ENCODE measurements at places on chromosomes 6 and 20.

DNA sequence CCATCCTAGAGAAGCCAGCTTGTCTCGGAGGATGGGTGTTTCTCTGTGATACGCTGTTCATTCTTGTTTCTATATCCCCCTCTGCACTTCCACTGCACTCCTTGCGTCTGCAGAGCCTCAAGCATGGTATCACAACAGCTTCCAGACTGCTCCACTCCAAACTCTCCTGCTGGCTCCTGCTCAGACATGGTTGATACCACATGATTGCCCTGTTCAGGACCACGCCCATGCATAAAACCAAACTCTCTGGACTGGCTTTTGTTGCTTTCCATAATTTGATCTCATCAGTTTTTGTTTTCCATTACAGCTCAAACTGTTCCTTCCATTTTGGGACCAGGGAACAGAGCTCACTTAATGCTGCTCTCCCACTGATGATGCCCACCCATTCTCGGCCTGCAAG, 30.0 kb upstream of the SMIM29 start:
- no peak for ATAC-seq

GRCh38 chr6:16132909-16133308, 4.0 kb downstream of the MYLIP start:
- ATAC-seq = no peak

DNA sequence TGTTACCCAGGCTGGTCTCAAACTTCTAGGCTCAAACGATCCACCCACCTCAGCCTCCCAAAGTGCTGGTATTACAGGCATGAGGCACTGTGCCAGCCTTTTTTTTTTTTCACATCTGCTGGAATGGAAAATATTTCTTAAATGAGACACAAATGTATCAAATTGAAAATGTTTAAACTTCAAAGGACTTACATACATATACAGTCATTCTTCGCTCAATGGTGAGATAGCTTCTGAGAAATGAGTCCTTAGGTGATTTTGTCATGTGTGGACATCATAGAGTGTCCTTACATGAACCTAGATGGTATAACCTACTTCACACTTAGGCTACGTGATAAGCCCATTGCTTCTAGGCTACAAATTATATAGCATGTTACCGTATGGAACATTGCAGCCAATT, 43.1 kb downstream of the MICA start:
- no peak for ATAC-seq

DNA sequence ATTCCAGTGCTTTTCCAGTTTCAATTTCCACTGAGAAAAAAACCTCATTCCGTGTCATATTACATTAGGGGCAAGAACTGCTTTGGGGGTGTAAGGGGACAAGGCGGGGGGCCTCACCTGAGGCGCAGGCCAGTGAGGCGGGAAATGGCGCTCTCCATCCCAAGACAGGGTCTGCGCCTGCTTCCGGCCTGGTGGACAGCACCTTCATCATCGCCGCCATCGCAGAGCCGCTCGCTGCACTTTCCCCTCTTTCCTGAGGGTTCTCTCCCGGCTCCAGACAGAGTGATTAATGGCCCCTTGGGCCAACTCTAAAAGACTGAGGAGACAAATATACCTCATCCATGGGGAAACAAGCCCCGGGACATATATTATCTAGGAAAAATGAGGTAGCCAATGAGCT, 270.0 kb upstream of the SOX4 start:
- no peak for ATAC-seq

- ATAC-seq = no peak
These were observed 262.0 kb downstream of the MAFB start for GRCh38 chr20:40427026-40427425.

DNA sequence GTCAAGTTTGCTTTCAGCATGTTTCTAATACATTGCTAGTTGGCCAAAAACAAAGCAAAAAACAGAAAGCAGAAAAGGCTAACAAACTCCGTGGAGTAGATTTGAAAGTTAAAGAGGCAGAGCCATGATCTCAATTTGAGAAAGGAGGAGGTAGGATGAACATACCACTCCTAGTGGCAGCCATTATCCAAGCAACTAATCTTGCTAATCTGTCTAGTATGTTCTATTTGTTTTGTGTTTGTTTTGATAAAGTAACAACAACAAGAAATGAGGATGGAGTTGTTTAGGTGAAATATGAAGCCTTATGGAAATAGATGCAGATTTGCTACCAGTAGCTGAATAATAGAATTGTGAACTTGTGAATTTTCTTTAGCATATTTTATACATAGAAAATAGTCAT, 295.5 kb upstream of the PRDM1 start:
- no peak for ATAC-seq

- no peak for ATAC-seq
These were observed 487.0 kb upstream of the PTCHD4 start for GRCh38 chr6:48597951-48598350.

DNA sequence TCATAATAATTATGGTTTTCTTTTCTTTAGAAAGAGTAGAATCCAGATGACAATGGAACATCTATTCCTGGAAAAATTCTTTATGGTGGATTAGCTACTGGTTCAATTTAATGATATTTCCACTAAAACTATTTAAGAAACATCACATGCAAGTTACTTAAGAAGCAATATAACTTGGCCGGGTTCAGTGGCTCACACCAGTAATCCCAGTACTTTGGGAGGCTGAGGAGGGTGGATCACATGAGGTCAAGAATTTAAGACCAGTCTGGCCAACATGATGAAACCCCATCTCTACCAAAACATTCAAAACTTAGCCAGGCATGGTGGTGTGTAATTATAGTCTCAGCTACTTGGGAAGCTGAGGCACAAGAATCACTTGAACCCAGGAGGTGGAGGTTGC, 65.9 kb upstream of the SMLR1 start:
- ATAC-seq = no peak

GRCh38 chr6:18166312-18167036, 11.3 kb downstream of the KDM1B start:
- no peak for ATAC-seq

DNA sequence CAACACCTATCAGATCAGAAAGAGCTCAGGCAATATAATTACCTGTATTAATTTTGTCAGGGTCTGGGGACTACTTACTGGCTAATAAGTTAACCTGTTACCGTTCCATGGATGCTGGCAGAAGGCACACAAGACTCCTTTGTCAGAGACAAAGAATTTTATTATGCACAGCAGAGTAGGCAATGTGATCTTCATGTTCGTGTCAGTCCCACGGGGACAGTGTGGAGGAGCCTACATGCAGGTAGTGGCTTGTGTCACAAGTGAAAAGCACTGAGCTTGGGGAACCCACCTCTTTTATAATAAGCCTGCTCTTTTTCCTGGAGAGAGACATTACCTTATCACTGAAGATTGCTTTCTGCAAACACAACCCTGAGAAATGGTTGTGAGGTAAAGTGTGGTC, 96.9 kb downstream of the CD164 start:
- no peak for ATAC-seq

GRCh38 chr6:119161438-119161837, 83.0 kb upstream of the FAM184A start:
- peak; percentile 56 for ATAC-seq

DNA sequence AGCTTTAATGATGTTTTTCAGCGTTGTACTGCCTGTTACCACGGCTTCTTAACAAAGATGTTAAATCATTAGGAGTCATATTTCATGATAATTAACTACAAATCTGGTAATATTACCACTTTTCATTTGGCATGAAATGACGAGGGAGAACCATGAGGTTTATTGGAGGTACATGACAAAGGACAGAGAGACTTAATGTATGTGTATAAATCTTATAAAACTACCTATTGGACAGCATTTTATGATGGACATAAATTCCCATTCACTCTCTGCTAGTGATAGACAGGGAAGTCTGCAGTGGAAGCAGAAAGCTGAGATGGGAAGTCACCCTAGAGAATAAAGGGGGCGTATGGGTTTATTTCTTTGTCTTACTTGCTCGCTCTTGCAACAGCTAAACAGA, 949.9 kb upstream of the FLRT3 start:
- ATAC-seq = no peak

GRCh38 chr20:62201173-62202082, 18.6 kb downstream of the MTG2 start:
- peak; percentile 30 for ATAC-seq

DNA sequence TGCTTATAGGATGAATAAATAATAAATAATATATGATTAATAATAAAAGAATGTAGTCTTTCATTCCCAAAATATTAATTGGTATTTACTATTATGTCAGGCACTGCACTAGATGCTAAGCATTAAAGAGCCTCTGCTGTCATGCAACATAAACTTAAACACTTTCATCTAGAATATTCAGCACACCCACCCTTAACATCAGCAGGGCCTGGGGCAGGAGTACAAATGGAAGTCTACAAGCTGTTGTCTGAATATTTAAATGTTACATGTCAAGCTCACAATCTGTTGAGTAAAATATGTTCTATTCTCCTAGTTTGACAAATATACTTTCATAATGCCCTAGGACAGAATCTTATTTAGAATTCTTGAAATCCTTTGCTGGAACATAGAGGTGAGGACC, 395.1 kb downstream of the EPM2A start:
- no peak for ATAC-seq

- ATAC-seq = no peak
These were observed 118.8 kb upstream of the ZNF217 start for GRCh38 chr20:53712212-53712977.

- ATAC-seq = peak; percentile 56
These were observed 5.1 kb downstream of the PRND start for GRCh38 chr20:4726710-4727397.

DNA sequence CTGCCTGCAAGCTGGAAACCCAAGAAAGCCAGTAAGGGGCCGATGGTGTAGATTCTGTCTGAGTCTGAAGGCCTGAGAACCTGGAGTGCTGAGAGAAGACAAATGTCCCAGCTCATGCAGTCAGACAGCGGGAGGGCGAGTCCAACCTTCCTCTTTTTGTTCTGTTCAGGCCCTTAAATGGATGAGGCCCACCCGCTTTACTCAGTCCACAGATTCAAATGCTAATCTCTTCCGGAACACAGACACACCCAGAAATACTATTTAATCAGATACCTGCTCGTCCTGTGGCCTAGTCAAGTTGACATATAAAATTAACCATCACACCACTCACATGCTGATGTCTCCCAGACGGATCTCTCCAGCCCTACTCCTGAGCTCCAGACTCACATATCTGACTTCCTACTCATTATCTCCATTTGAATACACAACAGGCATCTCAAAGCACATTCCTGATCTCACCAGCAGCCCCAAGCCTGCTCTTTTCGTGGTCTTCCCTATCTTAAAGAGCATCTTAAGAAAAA, 26.7 kb upstream of the SRC start:
- ATAC-seq = peak; percentile 41

GRCh38 chr6:167150941-167151549, 6.7 kb downstream of the GPR31 start:
- peak; percentile 18 for ATAC-seq

GRCh38 chr6:7391151-7391550, 1.5 kb downstream of the RIOK1 start:
- ATAC-seq = no peak

GRCh38 chr6:116557893-116558292, 4.3 kb downstream of the CALHM4 start:
- ATAC-seq = peak; percentile 77

GRCh38 chr6:155340464-155341129, 26.3 kb upstream of the TFB1M start:
- ATAC-seq = no peak

DNA sequence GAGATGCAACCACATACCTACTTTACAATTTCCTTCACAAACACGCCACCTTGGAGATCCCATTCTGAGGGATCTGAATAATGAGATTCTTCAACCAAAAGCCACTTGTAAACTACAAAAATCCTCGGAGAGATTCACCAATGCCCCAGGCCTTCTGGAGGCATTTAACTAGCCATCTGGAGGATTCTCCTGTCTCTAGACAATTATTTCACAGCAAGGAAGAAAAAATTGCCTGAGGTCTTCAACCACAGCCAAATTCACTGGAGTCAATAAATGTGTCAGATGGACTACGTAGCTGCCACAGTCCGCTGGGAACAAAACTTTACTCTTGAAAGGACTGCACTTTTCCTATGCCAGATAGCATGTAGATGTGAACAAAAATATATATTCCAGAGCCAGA, 19.0 kb upstream of the DCDC2 start:
- ATAC-seq = no peak

- ATAC-seq = no peak
These were observed 219.7 kb upstream of the SUPT3H start for GRCh38 chr6:45597424-45597823.

- no peak for ATAC-seq
These were observed 273.5 kb upstream of the PLCB4 start for GRCh38 chr20:8795404-8795803.

DNA sequence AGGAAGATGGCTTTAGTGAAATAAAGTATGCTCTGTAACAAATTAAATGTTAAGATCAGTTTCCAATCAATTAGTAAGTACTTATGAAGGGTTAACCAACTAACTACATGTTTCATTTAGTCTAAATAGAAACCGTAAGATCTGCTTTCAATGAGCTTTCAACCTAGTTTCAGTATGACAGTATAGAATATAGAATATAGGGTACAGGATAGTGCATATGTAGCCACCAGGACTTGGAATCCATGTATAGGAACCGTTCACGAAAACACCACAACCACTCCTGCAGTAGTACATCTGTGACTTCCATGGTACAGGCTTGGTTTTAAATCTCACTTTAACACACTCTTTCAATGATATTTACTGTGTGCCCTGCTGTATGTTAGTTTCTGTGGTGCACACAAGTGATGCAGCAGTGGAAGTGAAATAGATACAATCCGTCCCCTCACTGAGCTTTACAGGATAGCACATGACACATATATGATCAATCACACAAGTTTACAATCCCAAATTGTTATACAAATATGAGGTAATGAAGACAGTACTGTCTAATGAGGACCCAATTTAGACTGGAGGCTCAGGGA, 479.7 kb upstream of the MARCKS start:
- ATAC-seq = no peak

GRCh38 chr6:20789162-20789561, 254.9 kb downstream of the CDKAL1 start:
- no peak for ATAC-seq

GRCh38 chr6:135270676-135271536, 89.8 kb downstream of the MYB start:
- peak; percentile 98 for ATAC-seq

- no peak for ATAC-seq
These were observed 33.2 kb downstream of the SLC2A10 start for GRCh38 chr20:46742669-46743045.

DNA sequence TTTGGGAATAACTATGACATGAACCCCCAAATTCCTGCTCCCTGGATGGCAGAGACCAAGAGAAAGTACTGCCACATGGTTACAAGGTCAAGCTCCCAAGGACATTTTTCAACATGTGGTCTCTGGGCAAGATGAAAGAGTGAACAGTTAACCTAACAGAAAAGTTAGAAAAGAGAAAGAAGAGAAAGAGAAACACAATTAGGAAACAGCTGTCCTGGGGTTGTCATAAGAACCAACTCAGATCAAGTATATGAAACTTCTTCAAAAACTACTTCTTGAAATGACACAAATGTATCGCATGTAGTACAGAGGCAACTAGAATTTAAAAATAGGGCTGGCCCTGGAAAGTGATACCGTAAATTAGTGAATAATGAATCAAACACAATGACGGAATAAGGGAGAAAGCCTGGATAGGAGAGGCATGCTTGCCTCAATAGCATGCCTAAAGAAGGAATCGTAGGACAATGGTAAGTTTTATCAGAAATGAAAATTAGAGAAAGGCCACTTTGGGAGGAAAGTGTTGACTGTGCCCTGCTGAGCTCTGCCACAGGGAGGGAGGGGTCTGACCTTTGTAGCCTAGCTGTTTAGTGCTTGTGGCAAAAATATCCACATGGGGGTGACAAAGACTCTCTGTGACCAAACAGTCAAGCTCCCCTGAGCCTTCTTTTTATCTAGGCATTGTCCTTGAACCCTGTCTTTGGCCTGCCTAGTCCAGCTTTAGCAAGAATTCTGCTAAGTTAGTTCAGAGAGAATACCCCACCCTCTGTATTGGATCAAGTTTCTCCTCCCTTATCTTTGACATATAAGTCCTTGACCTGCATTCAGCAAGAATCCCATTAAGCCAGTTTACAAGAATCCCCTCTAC, 4.3 kb upstream of the DCBLD1 start:
- ATAC-seq = no peak
